Right lobe of liver (tissue), 6 donors: ENCODE measurements at places on chromosomes 5 and 9.

DNA sequence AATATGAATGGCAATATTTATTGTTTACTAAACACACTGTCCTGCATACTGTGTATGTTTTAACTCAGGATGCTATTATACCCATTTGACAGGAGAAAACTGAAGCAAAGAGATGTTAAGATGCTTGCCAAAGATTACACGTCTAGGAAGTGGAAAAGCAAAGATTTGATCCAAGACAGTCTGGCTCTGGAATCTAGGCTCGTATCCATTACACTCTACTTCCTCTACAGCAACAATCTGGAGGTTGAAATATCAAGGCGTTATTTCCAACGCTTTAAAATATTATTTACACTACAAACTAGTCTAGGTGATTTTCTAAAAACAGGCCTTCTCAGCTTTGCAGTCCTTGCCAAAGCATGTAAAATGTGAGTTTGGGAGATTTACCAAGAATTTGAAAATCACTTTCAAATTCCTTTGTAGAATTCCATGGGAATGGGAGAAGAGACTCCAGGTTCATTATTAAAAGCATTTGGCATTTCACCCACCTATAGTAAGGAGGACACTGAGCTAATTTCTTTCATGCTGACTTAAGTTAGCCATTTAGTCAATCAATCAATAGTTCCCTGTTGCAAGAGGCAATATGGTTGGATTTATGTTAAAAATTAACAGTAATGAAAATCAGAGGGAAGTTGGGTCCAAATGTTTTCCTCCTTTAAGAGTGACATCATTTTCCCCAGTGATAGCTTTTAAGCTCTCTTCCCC, 356.3 kb upstream of the SMARCA2 start:
- no peaks in the 10 kb centered on the region for H3K36me3 ChIP-seq
- no peaks in the 10 kb centered on the region for H3K27me3 ChIP-seq
- no peak for DNase-seq
- no peak overlapping the region for H3K27ac ChIP-seq
- H3K4me1 ChIP-seq, result no peaks in the 10 kb centered on the region

DNA sequence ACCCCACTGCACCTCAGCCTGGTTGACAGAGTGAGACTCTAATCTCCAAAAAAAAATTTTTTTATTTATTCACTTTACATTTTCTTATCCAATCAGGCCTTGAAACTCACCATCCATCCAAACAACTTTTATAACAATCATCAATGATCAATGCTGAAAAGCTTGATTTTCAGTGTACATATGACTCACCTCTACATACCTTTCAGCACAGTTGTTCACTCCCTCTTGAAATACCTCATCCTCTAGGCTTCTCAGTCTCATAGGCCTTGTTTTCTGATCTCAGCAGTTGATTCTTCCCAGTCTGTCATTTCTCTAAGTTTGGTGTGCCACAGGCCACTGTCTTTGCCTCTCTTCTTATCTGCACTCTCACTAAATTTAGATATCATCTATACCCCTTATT, 36.2 kb downstream of the GRIN3A start:
- no peak overlapping the region for H3K4me3 ChIP-seq
- no peak for DNase-seq
- H3K36me3 ChIP-seq, result no peaks in the 10 kb centered on the region
- H3K4me1 ChIP-seq, result peaks cover 8% of the 10 kb centered on the region
- no peaks in the 10 kb centered on the region for H3K27me3 ChIP-seq
- no peak overlapping the region for H3K27ac ChIP-seq

GRCh38 chr9:128371630-128372117, 500 bp downstream of the URM1 start:
- H3K36me3 ChIP-seq, result no peaks in the 10 kb centered on the region
- DNase-seq, result no peak
- peak overlapping the region; percentile 100 for H3K4me3 ChIP-seq
- peak overlapping the region; percentile 23 for H3K27ac ChIP-seq
- no peaks in the 10 kb centered on the region for H3K27me3 ChIP-seq

DNA sequence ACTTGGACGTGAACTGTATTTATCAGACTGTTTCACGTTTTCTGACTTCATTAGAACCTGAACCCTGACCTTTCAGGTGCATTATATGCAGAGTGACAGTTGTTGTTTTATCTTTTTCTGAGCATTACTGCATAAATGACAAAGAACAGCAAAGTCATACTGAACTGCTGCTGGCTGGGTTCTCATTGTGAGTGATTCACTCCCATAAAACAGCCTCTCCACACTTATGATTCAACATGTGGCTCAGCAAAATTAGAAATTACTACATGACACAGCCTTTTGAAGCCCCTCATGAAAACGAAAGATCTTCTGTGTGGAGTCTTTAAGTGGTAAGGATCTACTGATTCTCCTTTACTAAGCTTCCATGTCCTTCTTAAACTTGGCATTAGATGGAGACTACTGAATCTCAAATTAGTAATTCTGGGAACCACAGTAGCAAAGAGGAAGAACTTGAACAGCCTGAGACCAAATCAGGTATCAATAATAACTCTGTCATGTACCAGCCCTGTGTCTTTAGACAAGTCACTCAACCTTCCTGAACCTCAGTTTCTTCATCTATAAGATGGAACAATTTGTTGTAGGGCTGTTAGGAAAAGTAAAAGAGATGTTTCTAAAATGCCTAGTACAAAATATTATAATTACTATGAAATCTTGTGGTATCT, 172.3 kb upstream of the GNA14 start:
- no peaks in the 10 kb centered on the region for H3K4me1 ChIP-seq
- no peaks in the 10 kb centered on the region for H3K27me3 ChIP-seq
- no peak overlapping the region for H3K27ac ChIP-seq
- no peaks in the 10 kb centered on the region for H3K36me3 ChIP-seq
